ENCODE measurements at places on chromosomes 1 and 21.
A peak's percentile ranks its signal among the peaks of the same experiment; 100 is the strongest.

GRCh38 chr1:226821719-226822085 lies 48.7 kb upstream of the PSEN2 start:
- no peak for DNase-seq

DNA sequence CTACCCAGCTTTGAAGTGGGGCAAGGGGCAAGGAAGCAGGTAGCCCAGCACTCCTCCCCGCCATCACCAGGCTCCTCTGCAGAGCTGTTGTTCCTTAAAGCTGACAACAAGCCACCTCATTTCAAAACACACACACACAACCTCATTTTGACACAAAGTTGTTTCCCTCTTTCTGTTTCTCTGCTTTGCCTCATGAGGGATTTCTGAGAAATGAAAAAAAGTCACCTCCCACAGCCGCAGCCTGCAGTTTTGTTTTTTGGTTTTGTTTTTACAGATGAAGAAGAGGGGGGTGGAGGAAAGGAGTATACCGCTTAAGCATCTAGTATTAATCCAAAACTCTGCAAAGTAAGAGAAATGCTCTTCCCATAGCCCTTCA lies 12.1 kb downstream of the MCL1 start:
- peak; percentile 88 for DNase-seq

- peak; percentile 29 for DNase-seq
Measured at GRCh38 chr1:226731257-226731893, 7.7 kb downstream of the ITPKB start.

DNA sequence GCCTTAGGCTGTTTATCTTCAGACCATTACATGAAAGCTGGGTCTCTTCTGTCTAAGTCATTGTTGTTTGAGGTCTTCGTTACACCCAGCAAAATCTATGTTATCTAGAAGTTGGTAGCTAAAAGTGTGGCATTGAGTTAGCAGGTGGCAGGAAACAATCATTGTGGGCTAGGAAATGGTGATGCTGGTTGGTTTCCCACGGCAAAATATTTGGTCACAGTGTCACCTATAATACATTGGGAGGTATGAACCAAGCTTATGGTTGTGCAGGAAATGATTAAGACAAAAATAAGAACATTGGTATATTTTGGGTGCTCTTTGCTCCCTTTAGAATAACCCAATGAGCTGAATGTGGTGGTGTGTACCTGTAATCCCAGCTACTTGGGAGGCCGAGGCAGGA lies 169.7 kb downstream of the TRIM33 start:
- DNase-seq: peak; percentile 65

DNA sequence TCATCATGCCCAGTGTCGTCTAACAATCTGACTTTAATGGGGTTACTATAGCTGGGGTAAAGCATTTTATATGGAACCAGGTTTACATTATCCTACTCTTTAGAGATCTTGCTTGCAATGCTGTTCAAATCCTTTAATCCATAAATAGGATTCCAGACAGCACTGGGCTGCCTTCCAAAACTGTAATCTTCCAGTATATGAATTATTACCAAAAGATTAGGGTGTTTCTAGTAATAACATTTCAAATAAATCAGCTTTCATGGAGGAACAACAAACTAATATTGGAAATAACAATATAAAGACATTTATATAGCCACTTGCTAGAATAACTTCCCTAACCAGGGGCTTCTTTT lies 88.6 kb upstream of the PLXNA2 start:
- DNase-seq: no peak

DNA sequence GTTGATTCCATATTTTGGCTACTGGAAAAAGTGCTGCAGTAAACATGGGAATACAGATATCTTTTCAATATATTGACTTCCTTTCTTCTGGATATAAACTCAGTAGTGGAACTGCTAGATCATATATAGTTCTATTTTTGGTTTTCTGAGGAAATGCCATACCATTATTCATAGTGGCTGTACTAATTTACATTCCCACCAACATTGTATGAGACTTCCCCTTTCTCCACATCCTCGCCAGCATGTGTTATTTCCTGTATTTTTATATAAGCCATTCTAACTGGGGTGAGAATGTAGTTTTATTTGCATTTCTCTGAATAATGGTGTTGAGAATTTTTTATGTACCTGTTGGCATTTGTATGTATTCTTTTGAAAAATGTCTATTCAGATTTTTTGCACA lies 385.2 kb downstream of the NUF2 start:
- no peak for DNase-seq

GRCh38 chr1:225881959-225882693 lies at the start of gene TMEM63A:
TMEM63A (minus strand) TSS chr1:225882380; CDS start chr1:225877580, 4,800 bp downstream.
- DNase-seq: peak; percentile 91

- peak; percentile 58 for DNase-seq
Measured at GRCh38 chr21:25456672-25457071, 150.6 kb downstream of the MRPL39 start.

- DNase-seq: peak; percentile 79
Measured at GRCh38 chr1:30756545-30757351, 826 bp downstream of the LAPTM5 start.

GRCh38 chr1:64231153-64231552 lies 27.7 kb downstream of the UBE2U start:
- DNase-seq: no peak

GRCh38 chr1:36222481-36223380 lies 1.5 kb upstream of the THRAP3 start:
- no peak for DNase-seq

GRCh38 chr1:41888756-41889155 lies 30.0 kb downstream of the HIVEP3 start:
- DNase-seq: peak; percentile 32

Data from CD4-positive, alpha-beta T cell treated with Interleukin-10 for 1 hour (primary cell).